DMS 273 treated with DMSO at 0.1 percent for 48 hours (cell line): ENCODE measurements at places on chromosomes 5 and 9.

- peak; percentile 4 for DNase-seq
These were observed 3.2 kb upstream of the BAAT start for GRCh38 chr9:101387871-101388506.

GRCh38 chr5:103910786-103911185, 348.2 kb upstream of the NUDT12 start:
- DNase-seq, result no peak

- no peak for DNase-seq
These were observed 273.5 kb upstream of the PCSK5 start for GRCh38 chr9:75616841-75617566.

- no peak for DNase-seq
These were observed 22.9 kb downstream of the HAVCR2 start for GRCh38 chr5:157085930-157086329.

DNA sequence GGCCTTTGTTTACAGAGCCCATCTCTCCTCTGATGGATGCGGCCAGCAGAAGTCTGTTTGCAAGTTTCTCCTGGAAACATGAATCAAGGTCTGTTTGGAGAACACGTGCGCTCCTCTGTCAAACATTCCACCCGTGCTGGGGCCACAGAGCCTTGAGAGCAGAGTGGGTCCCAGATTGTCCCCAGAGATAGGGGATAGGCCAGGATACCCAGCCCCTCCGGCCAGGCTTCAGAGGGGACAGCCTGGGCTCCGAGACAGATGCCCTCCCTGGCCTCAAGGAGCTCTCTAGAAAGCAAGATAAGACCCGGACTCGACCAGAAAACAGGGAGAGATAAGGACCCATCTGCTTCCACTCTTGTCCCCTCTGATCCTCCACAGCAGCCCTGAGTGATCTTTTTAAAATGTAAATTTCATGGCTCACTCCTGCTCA, 40.4 kb upstream of the HAND1 start:
- no peak for DNase-seq

GRCh38 chr9:38226491-38226951, 157.5 kb upstream of the SHB start:
- DNase-seq, result no peak

GRCh38 chr9:90188656-90189055, 454.0 kb downstream of the DIRAS2 start:
- no peak for DNase-seq

DNA sequence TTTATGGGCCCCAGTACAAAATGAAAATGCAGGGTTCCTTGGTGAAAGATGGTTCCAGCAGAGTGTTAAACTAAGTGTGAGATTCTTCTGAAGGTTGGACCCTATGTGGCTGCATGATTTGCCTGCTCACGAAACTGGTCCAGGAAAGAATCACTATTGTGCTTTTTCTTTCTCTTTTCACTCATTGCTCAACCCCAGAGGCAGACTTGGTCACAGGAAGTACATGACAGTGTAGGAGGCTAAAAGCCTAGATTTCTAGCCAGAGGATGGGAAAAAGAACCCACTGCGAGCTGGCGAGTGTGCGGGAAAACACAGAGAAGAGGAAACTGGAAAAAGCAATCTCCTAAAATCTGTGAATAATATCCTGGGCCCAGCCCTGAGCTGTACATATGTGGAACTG, 18.6 kb downstream of the SLC36A2 start:
- DNase-seq, result no peak

- no peak for DNase-seq
These were observed 15.0 kb downstream of the SEMA4D start for GRCh38 chr9:89482901-89483361.

- no peak for DNase-seq
These were observed 195.4 kb upstream of the TRIM32 start for GRCh38 chr9:116491659-116492058.

GRCh38 chr9:132622159-132622558, 39.8 kb downstream of the BARHL1 start:
- no peak for DNase-seq

DNA sequence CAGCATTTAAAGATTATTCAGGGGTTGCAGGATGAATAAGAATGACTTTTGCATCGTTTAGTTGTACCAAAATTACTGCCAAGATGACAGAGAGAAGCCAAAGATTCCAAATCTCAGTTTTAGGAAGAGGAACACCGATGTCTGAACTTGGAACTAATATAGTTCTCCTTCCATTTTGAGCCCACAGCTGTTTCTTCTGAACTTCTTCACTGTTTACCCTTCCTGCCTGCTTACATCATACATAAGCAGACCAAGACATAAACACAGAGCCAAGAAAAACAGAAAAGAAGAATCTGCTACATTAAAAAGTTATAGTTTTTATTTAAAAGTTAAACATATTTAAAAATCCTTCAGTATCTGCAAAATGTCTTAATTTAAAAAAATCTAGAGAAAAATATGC, 146.9 kb upstream of the RAPGEF1 start:
- DNase-seq, result no peak

DNA sequence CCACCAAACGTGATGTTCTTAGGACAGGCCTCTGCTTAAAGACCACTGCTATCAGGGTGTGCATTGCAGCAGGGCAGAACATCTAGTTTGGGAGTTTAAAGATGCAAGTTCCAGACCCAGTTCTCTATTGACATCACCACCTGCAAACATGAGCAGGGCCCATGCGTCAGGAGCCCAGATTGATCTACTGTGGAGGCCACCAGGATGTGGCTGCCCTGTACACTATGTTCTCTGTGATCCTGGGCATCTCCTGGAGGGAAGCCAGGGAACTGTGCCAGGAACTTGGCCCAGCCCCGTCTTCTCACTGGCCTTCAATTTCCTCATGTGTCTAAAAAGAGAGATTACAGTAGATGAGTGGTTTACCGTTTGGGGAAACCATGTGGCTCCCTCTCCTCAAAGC, 87.1 kb downstream of the PDE6A start:
- no peak for DNase-seq

DNA sequence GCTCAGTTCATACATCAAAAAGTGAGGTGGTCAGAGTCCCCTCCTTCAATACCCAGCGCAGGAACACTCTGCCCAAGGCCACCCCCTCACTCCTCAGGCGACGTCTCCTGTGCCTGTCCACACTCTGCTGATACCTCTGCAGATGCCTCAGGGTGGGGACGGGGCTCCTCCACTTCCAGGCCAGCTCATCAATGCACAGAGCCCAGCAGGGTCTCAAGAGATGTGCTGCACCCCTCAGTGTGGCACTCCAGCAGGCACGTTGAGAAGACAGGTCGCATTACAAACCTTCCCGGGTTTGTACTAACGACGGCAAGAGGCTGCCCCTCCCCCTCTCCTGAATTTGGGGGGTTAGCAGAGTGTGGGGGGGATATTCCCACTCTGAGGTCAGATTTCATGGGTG, 128.5 kb downstream of the ZNF354C start:
- no peak for DNase-seq

GRCh38 chr5:161311965-161312364, 234.6 kb downstream of the GABRB2 start:
- DNase-seq, result no peak

GRCh38 chr9:36415822-36416525, 15.9 kb upstream of the RNF38 start:
- DNase-seq, result no peak

GRCh38 chr5:67588389-67588788, 391.8 kb upstream of the CD180 start:
- DNase-seq, result no peak

- DNase-seq, result no peak
These were observed 202.4 kb upstream of the ZNF618 start for GRCh38 chr9:113673726-113674125.

DNA sequence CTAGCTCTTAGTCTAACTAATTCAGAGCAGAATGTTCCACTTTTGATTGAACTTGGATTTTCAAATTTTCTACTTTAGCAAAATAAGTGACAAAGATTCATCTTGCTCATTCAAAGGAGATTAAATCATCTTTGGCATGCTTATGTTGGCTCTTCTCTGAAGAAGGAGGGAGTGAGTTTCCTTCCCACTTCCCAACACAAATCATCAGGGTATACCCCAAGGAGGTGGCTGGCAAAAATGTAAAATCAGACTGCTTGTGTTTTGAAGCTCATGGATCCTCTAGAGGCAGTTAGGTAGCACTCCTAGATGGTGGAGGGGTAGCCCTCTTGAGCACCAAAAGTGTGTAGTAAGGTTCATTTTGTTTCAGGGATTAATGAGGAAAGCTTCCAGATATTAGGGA, 343.1 kb downstream of the OSTF1 start:
- no peak for DNase-seq

GRCh38 chr5:154575546-154576428, 97.8 kb upstream of the HAND1 start:
- peak; percentile 43 for DNase-seq

DNA sequence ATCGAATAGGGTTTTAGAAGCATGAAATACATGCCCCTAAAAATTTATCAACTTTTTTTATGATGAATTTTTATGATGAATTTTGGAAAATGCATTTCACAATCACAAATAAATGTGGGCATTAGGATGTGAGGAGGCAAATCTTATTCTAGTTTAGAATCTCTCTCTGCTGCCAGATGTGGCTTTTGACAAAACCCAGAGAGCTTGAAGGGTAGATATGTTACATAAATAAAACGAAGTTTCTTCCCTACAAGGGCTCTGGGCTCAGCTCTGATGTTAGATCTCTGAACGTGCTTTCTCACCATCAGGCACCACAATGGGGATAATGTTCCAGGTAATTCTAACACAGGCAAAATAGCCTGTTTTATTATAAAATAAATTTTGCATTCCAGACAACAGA, 102.3 kb upstream of the ADAMTSL1 start:
- no peak for DNase-seq

GRCh38 chr9:113992994-113993393, 85.1 kb downstream of the AMBP start:
- no peak for DNase-seq

- DNase-seq, result no peak
These were observed 19.4 kb upstream of the FBP2 start for GRCh38 chr9:94613003-94613402.

- DNase-seq, result no peak
These were observed 3.6 kb upstream of the DRD1 start for GRCh38 chr5:175447571-175447970.

DNA sequence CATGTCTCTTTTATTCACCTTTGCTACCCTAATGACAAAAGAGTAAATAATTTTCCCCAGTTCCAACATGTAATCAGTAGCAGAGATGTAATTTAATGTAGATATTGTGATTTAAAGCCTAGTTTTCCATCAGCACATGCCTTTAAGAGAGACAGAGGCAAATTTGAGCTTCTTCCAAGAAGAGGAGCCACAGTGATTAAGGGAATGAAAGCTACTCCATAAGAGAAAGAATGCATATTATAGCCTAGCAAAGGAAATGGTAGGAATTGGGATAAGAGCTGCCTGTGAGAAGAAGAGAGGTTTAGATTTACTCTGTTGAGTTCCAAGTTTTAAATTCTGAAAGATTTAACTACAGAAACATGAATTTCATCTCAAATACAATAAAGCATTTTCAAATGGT, 591.0 kb upstream of the DMAC1 start:
- DNase-seq, result no peak

DNA sequence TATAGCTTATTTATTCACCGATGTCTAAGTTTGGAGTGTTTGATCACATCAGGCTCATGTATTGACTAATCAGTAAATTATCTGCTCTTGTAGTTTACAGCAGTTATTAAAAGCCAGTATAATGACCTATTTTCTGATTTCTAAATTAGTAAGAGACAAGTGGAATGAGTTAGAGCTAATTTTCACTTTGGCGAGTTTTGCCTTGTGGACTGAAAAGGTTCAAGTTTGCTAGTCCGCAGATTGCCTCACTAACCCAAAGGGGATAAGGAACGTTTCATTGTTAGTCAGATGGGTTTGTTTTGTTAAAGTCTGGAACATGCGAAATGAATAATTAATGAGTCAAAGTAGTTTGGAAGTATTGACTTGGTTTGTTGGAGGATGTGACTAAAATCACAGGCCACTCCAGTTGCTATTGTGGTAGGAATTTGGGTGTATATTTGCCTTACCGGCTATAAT, 40.1 kb downstream of the SMARCA2 start:
- no peak for DNase-seq

DNA sequence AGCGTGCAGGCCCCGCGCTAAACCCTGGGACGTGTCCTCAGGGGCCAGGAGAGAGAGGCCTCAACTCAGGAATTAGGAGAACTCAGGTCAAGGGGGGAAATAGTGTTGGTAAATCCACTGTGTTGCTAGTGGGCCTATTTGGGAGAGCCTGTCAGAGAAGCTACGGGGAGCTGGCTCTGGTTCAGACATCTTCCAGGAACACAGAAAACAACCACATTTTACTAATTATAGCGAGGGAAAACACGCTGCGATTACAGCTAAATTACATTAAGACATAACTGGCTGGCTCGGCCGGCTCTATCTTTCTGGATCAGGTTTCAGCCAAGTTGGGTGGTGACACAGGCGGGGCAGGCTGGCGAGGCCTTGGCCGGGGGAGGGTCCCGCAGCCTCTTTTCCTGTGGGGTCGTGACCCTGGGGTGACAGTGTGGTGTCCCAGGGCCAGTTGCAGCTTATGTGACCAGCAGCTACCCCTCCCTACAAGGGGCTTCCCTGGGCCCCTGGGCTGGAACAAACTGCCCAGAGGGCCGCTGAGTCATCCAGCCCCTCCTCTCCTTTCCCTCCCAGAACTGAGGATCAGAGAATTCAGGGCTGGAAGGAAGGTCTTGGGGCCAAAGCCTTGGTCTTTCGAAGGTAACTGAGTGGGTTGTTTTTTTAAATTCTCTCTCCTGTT, 75.1 kb downstream of the FGF18 start:
- DNase-seq, result peak; percentile 67

GRCh38 chr5:43268188-43268820, 44.9 kb downstream of the HMGCS1 start:
- DNase-seq, result no peak
